ENCODE measurements at places on chromosomes 12 and 14. TPM values are rescaled to one million over a fixed set of nuclear protein-coding genes. Genes with fewer than 3 reads are reported as not detected.

DNA sequence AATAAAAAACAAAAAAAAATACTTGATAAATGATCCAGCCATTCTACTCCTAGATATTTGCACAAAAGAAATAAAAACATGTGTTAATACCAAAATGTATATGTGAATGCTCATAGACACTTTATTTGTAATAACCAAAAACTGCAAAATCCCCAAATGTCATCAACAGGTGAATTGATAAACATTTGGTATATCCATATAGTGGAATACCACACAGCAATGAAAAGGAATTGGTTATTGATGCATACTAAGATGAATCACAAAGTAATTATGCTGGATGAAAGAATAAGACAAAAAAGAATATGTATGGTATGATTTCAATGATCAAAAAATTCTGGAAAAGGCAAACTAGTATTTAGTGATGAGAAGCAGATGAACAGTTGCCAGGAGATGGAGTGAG is 124.7 kb upstream of the VASH1 start:
- H3K4me1 ChIP-seq, result no peaks in the 10 kb centered on the region
- no peak overlapping the region for H3K4me3 ChIP-seq
- DNase-seq, result no peak
- H3K27ac ChIP-seq, result no peak overlapping the region
- H3K36me3 ChIP-seq, result no peaks in the 10 kb centered on the region

GRCh38 chr12:26846416-26846815 is 13.4 kb upstream of the ITPR2 start:
- no peak for DNase-seq
- H3K36me3 ChIP-seq, result no peaks in the 10 kb centered on the region
- H3K4me3 ChIP-seq, result no peak overlapping the region
- no peaks in the 10 kb centered on the region for H3K27me3 ChIP-seq
- H3K27ac ChIP-seq, result no peak overlapping the region

- no peaks in the 10 kb centered on the region for H3K36me3 ChIP-seq
- no peaks in the 10 kb centered on the region for H3K27me3 ChIP-seq
- no peak for DNase-seq
- H3K4me3 ChIP-seq, result no peak overlapping the region
- no peaks in the 10 kb centered on the region for H3K4me1 ChIP-seq
- no peak overlapping the region for H3K27ac ChIP-seq
These were observed 33.1 kb upstream of the MMP19 start for GRCh38 chr12:55875704-55876467.

- no peaks in the 10 kb centered on the region for H3K4me1 ChIP-seq
- no peaks in the 10 kb centered on the region for H3K27me3 ChIP-seq
- no peaks in the 10 kb centered on the region for H3K36me3 ChIP-seq
These were observed 86.2 kb downstream of the IGF1 start for GRCh38 chr12:102394200-102394599.

DNA sequence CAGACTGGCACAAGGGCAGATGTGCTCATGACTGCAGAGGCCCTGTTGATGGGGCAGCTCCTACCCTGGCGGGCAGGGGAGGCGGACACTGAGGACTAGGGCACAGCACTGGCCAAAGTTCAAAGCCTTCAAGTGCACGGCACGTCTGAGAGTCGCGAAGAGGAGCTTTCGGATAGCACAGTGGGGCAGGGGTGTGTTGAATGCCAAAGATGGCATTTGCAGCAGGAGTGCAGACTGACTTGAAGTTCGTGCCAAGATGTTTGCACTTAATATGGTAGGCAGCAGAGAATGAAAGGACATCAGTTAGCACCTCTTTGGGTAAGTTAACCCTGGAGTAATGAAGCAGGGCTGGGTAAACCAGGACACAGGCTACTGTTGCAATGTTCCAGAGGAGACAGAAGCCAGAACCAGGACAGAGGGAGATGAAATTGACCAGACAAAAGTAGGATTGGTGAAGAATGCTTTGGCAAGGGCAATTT is 6.7 kb upstream of the EML1 start:
- H3K36me3 ChIP-seq, result no peaks in the 10 kb centered on the region
- no peak for DNase-seq
- H3K27ac ChIP-seq, result no peak overlapping the region
- no peak overlapping the region for H3K4me3 ChIP-seq
- H3K27me3 ChIP-seq, result no peaks in the 10 kb centered on the region
- no peaks in the 10 kb centered on the region for H3K4me1 ChIP-seq

- DNase-seq, result no peak
- no peaks in the 10 kb centered on the region for H3K4me1 ChIP-seq
- H3K27ac ChIP-seq, result no peak overlapping the region
- no peaks in the 10 kb centered on the region for H3K36me3 ChIP-seq
These were observed 32.3 kb downstream of the KCNK13 start for GRCh38 chr14:90093942-90094595.

- peaks cover 23% of the 10 kb centered on the region for H3K4me1 ChIP-seq
- H3K36me3 ChIP-seq, result no peaks in the 10 kb centered on the region
- DNase-seq, result no peak
These were observed 7.7 kb upstream of the PPTC7 start for GRCh38 chr12:110590806-110591326.

Gene TMEM63C
- total RNA-seq, result 0.64 TPM

DNA sequence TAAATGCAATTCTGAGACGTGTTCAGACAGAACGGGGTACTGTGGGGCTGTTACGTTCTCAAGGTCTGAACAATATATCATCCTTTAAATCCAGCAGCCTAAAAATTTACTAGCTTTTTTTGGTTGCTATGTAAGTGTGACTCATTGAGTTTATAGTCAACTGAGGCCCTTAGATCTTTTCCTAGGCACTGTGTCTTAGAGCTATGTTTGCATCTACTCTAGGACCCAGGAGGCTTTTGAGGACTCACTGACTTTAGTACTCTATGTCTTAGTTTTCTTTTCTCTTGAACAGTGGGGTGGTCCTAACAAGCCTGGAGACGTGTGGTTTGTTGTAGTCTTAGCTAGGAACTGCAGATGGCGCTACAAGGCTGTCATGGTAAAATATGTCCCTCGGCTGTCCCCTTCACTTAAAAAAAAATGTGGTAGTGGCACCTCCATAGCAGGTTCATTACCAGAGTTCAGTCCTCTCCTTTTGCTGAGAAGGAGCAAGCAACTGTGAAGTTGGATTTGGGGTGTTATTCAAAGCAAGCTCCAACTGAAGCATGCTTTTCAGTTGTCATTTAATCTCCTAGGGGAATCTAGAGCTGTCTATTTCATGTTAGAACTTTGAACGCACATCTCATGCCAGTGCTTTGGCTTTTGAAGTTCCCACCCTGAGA is 8.7 kb upstream of the SPATS2 start:
- peaks cover 7% of the 10 kb centered on the region for H3K4me1 ChIP-seq
- no peak overlapping the region for H3K4me3 ChIP-seq
- H3K36me3 ChIP-seq, result no peaks in the 10 kb centered on the region
- no peaks in the 10 kb centered on the region for H3K27me3 ChIP-seq

DNA sequence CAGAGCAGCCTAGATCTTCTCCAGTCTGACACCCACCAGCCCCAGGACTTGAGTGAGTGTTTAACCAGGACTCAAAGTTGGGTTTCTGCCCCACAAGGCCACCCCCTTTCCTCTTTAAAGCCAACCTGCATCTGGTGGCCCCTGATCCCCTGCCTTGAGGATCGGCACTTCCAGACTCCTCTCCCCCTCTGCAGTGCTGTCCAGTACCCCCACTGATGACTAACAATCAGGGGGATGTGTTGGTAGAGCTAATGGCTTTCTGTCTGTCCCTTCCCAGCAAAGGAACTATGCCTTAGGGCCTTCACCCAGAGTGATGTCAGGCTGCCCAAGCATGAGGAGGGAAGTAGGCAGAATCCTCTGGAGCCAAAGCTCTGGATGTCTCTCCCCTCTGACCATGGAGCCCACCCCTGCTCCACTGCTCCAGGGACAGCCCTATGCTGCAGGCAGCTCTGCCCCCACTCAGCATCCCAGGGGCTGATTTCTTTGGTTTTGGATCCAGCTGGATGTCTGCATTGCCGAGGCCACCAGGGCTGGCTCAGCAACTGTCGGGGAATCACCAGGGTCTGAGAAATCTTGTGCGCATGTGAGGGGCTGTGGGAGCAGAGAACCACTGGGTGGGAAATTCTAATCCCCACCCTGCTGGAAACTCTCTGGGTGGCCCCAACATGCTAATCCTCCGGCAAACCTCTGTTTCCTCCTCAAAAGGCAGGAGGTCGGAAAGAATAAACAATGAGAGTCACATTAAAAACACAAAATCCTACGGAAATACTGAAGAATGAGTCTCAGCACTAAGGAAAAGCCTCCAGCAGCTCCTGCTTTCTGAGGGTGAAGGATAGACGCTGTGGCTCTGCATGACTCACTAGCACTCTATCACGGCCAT is 42.9 kb downstream of the DAD1 start:
- peak overlapping the region; percentile 66 for H3K27ac ChIP-seq
- no peaks in the 10 kb centered on the region for H3K27me3 ChIP-seq
- peak overlapping the region; percentile 49 for H3K4me3 ChIP-seq
- H3K4me1 ChIP-seq, result peaks cover 98% of the 10 kb centered on the region
- DNase-seq, result peak; percentile 60
- H3K36me3 ChIP-seq, result peaks cover 92% of the 10 kb centered on the region

DNA sequence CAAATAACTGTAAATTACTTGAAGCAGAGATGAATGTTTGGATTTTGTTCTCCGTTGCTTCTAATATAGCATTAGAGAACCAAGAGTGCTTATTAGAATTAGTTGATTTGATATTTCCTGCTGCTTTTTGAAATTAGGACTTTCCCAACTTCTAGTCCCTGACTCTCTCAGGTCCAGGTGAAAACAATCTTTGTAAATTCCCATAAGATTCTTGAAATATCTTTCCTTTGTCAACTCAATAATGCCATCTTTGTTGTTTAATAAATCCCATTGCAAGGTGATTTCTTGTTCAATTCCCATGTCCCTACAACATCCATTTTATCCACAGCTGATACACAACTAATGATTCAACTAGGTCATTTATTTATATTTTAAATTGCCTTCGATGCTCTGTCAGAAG is at the start of gene OR4K2:
TSS of gene OR4K2 (plus strand) at position 301 of the 400 bp plus-strand sequence. CDS start 1,126 bp downstream, outside the sequence.
- no peaks in the 10 kb centered on the region for H3K27me3 ChIP-seq
- H3K4me1 ChIP-seq, result no peaks in the 10 kb centered on the region
- no peaks in the 10 kb centered on the region for H3K36me3 ChIP-seq
- no peak within 1 kb of the TSS for H3K4me3 ChIP-seq

All from CD8-positive, alpha-beta memory T cell (primary cell).